ENCODE measurements at places on chromosomes 7 and 10.

GRCh38 chr10:112223725-112224124 lies 40.2 kb upstream of the GPAM start:
- DNase-seq, result no peak

GRCh38 chr7:158371856-158372255 lies 215.8 kb downstream of the PTPRN2 start:
- no peak for DNase-seq

GRCh38 chr10:117788911-117789310 lies 246.4 kb downstream of the EMX2 start:
- no peak for DNase-seq

- no peak for DNase-seq
Measured at GRCh38 chr10:17457083-17457482, 2.7 kb upstream of the ST8SIA6 start.

DNA sequence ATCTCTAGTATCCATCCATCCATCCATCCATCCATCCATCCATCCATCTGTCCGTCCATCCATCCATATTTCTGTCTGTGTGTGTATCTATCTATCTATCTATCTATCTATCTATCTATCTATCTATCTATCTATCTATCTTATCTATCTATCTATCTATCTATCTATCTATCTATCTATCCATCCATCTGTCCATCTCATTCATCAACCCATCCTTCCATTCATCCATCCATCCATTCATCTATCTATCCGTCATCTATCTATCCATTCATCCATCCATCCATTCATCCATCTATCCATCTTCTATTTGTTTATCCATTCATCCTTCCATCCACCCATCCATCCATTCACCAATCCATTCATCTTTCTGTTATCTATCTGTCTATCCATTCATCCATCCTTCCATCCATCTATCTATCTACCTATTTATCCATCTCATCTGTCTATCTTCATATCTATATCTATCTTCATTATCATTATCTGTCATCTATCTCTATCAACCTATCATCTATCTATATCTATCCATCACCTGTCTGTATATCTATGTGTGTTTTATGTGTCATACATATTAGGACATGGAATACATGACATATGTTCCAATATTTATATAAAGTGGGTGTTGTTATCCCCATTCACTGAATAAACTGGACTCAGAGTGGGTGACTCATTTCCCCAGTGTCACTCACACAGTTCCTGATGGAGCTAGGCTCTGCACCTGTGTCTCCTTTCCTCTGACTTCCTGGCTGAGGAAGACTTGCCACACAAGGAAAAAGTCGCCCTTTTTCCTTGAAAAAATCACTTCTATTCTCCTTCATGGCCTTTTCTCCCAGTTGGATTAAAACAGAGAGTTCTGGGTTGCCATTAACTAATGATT lies 200.1 kb downstream of the CCDC3 start:
- no peak for DNase-seq

GRCh38 chr10:71981876-71982230 lies 17.7 kb downstream of the CHST3 start:
- DNase-seq, result no peak

- no peak for DNase-seq
Measured at GRCh38 chr7:42611289-42611928, 300.5 kb downstream of the C7orf25 start.

DNA sequence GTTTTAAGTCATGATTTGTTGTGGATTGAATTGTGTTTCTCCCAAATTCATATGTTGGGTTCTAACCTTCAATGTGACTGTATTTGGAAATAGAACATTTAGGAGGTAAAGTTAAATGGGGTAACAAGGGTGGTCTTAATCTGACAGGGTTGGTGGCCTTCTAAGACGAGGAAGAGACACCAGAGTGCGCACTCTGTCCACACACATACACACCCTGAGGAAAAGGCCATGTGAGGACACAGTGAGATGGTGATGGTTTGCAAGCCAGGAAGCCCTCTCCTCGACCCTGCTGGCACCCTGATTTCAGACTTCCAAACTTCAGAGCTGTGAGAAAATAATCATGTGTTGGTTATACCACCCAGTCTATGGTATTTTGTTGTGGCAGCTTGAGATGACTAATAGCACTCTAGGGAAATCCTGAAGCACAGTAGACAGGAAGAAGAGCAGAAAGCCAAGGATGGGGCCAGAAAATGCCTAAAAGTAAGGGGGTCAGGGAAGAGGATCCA lies 28.0 kb upstream of the SEM1 start:
- no peak for DNase-seq
